NCI-H1436 (cell line): ENCODE measurements at places on chromosomes 5 and 9.

DNA sequence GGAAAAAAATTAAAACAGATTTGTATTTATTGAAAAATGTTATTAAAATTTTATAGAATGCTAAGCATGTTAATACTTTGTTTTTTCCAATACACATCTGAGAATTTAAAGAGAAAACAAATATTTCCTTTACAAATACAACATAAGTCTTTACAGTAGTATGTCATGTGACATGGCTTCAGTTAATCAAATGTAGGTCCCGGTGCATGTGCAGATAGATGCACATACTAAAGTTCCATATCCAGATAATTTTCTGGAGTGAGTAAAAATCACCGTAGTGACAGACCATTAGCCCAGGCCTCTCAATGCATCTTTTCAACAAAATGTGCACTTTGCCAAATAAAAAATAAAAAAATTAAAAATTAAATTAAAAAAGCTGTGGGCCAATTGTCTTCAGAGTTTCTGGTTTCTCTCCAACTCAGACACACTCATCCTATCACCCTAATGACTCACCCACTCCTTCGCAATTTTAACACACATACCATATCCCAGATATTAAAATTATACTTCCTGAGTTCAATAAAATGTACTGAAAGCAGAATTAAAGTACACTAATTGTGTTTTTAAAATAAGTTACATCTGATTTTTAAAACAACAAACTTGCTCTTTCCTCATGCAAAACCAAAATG lies 508.1 kb downstream of the NR2F1-AS1 start:
- no peak for DNase-seq

- DNase-seq, result no peak
Observed at GRCh38 chr9:132487351-132487791, 77.4 kb downstream of the CFAP77 start.

DNA sequence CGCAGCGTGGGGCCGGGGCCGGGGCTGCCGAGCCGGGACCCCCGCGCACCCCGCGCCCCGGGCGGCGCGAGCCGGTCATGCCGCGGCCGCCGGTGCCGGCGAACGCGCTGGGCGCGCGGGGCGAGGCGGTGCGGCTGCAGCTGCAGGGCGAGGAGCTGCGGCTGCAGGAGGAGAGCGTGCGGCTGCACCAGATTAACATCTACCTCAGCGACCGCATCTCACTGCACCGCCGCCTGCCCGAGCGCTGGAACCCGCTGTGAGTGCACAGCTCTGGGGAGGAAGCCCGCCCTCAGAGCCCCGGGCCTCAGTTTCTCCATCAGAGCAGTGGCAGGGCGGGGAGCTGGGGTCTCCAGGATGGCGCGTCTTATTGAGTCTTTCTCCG lies 335 bp downstream of the GALNT12 start:
- no peak for DNase-seq

DNA sequence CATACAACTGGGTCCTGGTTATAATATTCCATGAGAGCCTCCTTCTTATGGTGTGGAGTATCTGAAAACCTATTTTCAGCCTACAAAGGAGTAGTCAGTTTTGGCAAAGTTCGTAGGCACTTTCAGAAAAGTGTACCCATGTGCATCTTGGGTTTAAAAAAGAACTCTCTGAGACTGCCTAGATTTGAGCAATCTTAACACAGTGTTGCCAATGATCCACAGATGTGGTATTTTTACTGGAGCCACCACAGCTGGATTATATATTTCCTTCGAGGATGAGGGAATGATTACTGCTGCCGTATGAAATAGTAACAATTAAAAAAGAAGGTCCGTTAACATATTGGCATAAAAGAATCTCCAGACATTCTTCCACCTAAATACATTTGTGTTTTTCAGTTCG lies 1.1 kb downstream of the PALM2AKAP2 start:
- DNase-seq, result no peak

GRCh38 chr5:145385276-145385675 lies 449.9 kb downstream of the PRELID2 start:
- no peak for DNase-seq

DNA sequence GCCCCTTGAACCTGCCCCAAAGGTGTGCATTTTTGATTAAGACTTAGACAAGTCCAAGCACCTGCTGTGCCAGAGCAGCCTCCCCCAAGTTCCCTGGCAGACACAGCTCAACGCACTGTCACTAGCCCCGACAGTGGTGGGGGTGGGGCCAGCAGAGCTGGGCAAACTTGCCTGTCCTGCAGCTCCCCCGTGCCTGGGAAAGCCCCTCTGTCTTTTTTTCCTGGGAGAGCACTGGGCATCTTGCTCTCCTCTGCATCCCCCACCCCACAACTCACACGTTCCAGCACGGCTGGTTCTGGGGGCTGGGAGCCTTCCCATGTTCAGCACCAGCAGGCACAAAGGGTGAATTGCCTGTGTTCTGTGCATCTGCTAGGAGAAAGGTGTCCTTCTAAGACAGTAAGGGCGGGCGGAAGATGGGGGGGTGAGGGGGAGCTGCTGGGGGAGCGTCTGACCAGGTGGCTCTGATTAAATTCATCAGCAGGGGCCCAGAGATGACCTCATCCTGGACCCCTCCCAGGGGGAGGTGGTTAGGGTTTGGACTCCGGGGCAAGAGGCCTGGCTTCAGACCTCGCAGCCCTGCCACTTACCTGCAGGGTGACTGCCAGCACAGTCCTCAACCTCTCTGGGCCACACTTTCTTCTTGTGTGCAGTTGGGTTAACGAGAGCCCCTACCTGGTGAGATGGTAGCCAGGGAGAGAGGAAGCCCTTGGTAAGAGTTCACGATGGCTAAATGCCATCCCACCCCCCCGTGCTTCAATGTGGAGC lies 23.5 kb downstream of the HMCN2 start:
- DNase-seq, result no peak

DNA sequence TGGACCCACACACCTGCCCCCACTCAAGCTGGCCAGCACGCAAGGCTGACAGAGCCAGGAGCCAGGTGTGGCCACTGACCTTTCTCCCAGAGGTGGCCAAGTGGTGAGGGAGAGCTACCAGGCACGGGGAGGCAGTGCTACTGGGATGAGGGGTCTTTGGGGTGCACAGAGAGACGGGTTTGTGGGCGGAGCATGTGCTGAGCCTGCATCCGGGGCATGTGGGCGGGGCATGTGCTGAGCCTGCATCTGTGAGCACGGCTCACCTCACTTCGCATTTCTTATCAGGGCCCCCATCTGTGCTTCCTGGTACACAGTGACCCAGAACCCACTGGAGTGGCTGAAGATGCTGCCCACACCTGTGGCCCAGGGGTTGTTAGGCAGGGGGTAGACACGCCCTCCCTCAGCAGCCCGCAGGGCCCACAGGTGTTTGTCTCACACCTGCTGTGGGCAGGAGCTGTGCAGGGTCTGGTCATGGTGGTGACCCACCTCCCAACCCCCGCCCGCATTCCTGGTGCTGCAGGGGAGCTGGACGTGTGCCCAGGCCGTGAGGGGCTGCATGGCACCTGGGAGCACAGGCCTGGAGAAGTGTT lies 21.5 kb downstream of the CCDC187 start:
- no peak for DNase-seq

- no peak for DNase-seq
Observed at GRCh38 chr9:109022873-109023272, 9.6 kb upstream of the CTNNAL1 start.

GRCh38 chr9:97514531-97514930 lies 13.1 kb downstream of the TMOD1 start:
- no peak for DNase-seq

DNA sequence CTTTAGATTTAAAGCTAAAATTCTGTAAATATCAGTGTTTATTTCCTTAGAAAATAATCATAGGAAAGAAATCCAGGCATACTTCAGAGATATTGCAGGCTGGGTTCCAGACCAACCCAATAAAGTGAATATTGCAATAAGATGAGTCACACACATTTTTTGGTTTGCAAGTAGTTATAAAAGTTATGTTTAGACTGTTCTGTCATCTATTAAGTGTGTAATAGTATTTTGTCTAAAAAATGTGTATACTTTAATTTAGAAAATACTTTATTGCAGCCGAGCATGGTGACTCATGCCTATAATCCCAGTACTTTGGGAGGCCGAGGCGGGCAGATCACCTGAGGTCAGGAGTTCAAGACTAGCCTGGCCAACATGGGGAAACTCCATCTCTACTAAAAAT lies 6.9 kb upstream of the RIC1 start:
- DNase-seq, result no peak

GRCh38 chr5:55022450-55022849 lies 1.6 kb upstream of the GZMK start:
- no peak for DNase-seq

DNA sequence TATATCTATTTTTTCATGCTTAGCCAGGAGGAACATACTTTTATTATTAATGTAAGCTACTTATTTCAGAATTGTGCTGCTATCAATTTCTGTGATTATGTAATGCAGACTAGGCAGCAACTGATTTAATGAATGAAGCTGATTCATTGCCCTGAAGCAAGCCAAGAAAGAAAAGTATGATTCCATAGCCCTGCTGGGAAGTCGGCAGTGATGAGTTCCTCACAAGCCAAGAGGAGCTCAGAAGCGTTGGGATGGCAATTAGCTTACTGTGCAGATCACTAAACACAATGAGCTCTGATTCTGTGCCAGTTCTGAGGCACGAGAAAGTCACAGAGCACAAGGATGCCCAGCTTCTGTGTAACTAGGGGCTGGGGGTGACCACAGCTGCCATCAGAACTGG lies 254.3 kb upstream of the KLF9 start:
- no peak for DNase-seq

GRCh38 chr9:13279284-13280141 lies at the start of gene MPDZ:
MPDZ (minus strand) TSS chr9:13279692; CDS start chr9:13250315, 29,377 bp downstream.
- peak; percentile 81 for DNase-seq

GRCh38 chr9:126327714-126328185 lies 1.1 kb downstream of the MVB12B start:
- DNase-seq, result no peak

DNA sequence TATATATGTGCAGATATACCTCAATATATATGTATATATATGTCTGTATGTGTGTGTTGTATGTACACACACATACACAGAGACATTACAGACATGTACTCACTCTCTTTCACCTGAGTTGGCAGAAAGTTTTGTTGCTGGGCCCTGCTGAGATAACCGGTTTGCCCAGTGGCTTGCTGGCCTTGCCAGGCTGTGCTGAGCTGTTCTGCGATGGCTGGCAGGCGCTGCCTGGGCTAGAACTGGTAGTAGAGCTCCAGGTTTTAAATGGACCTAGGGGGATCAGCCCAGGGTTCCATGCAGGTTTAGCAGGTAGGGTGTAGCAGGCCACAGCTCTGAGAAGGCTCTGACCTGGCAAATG lies 394.3 kb downstream of the GADD45G start:
- no peak for DNase-seq

GRCh38 chr5:140114341-140115185 lies 654 bp downstream of the PURA start:
- DNase-seq, result peak; percentile 8

- no peak for DNase-seq
Observed at GRCh38 chr9:84438391-84438790, 97.8 kb upstream of the SLC28A3 start.
